Lung (tissue), 17 donors: ENCODE measurements at places on chromosomes 4 and X. TPM values are rescaled to one million over a fixed set of nuclear protein-coding genes. Genes with fewer than 3 reads are reported as not detected.
A peak's percentile ranks its signal among the peaks of the same experiment; 100 is the strongest.

FAT1 gene
- 318 TPM for total RNA-seq

FAM9B gene
- not detected for total RNA-seq

TRPC3 gene
- total RNA-seq: 0.67 TPM

MUC7 gene
- not detected for total RNA-seq

PPP1R2C gene
- total RNA-seq: not detected

FATE1 gene
- total RNA-seq: 0.37 TPM

GRCh38 chr4:166091912-166092510 lies 219.0 kb downstream of the TLL1 start:
- DNase-seq: peak; percentile 59

GRCh38 chr4:83639849-83640493 lies 104.1 kb downstream of the GPAT3 start:
- peak; percentile 65 for DNase-seq

- DNase-seq: no peak
Observed at GRCh38 chrX:134732152-134732551, 73.9 kb upstream of the PLAC1 start.

- DNase-seq: no peak
Observed at GRCh38 chr4:98345838-98346237, 84.7 kb downstream of the RAP1GDS1 start.

DNA sequence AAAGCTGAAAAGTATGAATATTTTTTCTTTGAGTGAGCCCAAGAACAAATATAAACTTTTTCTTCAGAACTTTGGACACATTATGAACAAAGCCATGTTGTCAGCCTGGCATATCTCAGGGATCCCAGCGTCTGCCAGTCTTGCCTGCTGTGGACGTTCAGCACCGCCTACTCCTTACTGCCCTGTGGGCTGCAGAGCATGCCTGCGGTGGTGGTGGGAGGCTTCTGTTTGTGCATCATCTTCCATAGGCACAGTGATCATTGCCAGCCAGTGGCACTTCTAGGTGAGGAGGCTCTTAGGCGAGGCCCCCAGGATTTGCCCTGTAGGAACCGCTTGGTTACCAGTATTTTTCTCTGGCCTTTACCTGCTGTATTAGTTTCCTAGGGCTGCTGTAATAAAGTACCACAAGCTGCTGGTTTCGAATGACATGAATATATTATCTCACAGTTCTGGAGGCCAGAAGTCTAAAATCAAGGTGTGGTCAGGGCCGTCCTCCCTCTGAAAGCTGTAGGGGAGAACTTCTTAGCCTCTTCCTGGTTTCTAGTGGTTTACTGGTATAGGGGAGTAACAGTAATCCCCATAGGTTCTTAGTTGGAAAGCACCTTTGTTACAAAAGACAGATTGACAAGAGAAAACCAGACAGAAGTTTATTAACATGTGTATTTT lies 15.4 kb downstream of the ANXA3 start:
- no peak for DNase-seq

GRCh38 chrX:150409486-150409885 lies 46.4 kb downstream of the MAMLD1 start:
- no peak for DNase-seq

GRCh38 chrX:43881410-43882293 lies 598 bp downstream of the MAOB start:
- peak; percentile 34 for DNase-seq

DNA sequence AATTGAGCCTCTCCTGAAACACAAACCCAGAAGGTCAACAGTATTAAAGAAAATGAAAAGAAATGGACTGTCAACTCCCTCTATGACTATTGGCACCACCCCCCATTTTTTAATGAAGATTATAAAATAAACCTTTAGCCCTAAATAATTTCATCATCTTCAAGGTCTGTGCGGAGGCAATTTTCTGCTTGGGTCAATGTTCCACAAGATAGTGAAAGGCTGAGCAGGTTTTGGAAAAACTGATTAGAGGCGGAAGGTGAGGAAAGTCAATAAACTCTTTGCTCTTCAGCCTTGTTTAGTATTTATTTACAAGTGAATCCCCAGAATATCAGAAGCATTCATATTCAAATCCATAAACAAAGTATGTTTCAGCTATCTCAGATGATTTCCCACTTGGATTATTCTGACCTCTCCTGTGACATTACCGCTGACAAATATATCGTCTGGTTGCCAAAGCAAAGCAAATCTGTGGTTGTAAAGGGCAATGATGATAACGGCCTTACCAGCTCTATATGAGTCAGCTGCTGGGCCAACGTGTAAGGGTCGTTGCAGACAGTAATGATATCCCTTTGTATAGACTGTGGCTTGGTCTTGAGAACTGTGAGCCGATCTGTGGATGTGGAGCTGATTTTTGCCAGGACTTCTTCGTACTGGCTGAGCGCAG lies 24.0 kb downstream of the RASGEF1B start:
- DNase-seq: no peak

- DNase-seq: no peak
Observed at GRCh38 chr4:35925806-35926205, 318.5 kb downstream of the ARAP2 start.

DNA sequence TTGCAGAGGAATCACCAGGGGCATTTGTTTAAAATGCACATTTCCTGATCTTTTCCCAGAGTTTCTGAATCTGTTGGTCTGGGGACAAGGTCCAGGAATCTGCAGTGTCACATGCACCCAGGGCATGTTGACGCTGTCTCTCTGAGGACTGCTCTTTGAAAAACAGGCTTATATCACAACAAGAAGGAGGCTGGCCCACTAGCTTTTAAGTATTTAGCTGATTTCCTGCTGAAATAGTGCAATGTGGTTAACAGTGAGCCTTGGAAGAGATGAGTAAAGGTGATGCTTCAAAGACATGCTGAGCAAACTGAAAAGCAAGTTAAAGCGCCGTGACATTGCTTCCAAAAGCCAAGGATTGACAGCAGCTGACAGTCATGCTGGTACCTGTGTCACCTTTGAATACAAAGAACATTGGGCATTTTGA lies 18.6 kb upstream of the SEPSECS start:
- DNase-seq: no peak

DNA sequence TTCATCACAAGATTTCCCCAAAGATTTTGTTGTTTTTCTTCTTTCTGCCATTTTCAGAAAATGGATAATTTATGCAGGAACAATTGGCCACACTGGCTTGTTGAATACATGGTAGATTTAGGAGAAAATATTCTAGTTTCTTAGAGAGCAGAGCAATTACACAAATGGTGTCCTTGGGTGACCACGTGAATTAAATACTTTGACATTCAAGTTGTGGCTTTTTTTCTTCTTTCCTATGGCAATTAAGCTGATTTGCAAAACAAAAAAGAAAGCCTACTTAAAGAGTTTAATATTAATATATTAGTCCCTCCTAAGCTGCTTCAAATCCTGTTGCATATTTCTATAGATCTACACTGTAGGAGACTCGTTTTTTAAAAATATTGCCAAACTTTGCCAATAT lies 133.0 kb upstream of the HTR2C start:
- DNase-seq: no peak
